ENCODE measurements at places on chromosomes 16 and 17.

DNA sequence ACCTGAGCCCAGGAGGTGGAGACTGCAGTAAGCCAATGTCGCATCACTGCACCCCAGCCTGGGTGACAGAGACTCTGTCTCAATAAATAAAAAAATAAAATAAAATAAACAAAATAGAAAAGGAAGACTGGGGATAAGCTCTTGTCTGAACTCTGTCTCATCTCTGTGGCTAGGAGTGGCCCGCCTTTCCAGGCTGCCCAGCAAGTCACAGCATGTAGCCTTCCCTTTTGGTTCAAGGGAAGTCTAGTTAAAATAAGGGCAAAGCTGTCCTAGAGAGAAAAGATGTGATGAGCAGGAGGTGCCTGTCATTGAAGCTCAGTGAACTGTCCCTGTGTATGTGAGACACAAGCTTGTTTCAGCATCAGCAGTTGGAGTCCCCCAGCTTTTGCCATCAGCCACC lies 2.7 kb upstream of the GFAP start:
- no peak for DNase-seq

DNA sequence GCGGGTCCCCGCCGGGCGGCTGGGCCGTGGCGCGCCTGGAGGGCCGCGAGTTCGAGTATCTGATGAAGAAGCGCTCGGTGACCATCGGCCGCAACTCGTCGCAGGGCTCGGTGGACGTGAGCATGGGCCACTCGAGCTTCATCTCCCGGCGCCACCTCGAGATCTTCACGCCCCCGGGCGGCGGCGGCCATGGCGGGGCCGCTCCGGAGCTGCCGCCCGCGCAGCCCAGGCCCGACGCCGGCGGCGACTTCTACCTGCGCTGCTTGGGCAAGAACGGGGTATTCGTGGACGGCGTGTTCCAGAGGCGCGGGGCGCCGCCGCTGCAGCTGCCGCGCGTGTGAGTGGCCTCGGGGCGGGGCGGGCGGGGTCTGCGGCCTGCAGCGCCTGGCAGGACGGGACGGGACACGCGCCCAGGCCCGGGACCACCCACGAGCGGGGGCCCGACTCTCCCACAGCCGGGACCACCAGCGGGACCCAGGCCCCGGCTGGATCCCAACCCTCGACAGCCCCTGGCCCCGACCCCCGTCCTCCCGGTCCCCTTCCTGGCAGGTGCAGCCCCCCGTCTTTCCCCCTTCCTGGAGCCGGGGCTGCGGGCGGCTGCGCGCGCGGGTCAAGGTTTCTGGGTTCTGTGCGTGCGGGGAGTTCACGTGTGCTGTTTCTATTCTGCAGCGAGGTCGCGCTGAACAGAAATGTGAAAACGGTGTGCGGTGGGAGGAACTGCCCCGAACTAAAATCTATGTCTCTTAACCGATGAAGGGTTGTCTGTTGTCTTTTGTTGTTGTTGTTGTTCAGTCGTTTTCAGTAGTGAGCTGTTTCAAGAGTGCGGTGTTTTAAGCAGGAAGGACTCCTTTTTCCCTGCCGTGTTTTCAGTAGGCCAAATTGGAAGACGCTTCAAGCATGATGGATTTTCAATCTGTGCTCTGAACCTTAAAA lies 705 bp downstream of the FOXK2 start:
- DNase-seq: no peak

- DNase-seq: no peak
Observed at GRCh38 chr16:23858542-23858941, 22.8 kb downstream of the PRKCB start.

- no peak for DNase-seq
Observed at GRCh38 chr17:42563543-42563942, 1.6 kb downstream of the COASY start.

GRCh38 chr16:4746991-4747574 lies 12.7 kb downstream of the DNAAF8 start:
- no peak for DNase-seq

DNA sequence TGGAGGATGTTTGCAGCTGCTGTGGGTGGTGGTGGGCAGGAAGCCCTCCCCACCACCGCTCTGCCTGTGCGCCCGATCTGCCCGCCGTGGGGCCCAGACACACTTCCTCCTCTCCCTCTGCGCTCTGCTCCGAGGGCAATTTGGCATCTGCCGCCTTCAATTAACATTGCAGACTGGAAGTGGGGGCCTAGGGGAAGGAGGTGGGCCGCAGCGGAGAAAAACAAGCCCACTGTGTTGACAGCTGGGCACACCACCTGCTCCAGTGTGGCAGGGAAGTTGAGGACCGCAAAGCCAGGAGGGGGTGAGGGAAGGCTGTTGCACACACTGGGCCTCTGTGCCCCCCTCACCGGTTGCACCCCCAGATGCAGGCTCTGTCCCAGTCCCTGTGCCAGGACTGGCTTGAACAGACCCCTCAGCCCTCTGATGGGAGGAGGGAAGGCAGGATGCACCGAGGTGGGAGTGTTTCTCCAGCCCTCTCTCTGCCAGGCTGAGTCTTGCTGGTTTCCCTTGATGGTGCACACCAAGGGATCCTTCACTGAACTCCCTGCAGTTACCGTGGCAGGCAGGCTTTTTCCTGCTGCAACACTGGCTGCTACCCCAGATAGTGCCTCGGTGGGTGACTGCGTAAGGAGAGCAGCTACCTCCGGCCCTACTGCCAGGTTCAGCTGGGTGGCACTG lies 72.8 kb upstream of the MED9 start:
- DNase-seq: peak; percentile 56

DNA sequence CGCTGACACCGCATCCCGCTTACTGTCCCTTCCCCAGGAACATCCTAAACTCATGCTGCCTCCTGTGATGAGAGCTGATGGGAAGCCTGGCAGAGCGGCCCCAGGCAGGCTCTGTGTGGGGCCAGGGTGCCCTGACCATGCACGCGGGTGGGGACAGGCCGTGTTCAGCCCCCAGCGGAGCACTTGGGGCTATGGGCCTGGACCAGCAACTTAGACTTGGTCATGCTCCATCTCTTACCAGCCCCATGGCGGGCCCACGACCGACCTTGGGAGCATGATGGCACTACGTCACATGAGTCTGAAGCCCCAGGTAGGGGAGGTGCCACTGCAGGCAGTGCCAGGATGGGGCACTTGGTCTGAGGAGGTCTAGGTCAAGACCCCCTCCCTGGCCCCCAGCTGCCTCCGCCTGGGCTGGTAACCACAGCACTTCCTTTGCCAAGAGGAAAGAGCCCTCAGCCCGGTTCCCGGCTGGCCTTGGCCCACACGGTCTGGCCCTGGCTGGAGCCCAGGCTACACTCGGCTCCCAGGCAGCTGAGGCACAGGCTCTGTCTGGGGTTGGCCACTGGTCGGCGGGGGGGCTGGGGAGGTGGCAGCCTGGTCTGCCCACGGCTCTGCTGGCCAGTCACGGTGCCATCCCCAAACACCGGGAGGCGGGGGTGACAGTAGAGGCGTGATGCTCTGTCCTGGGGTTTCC lies 25.7 kb downstream of the BAHCC1 start:
- no peak for DNase-seq

DNA sequence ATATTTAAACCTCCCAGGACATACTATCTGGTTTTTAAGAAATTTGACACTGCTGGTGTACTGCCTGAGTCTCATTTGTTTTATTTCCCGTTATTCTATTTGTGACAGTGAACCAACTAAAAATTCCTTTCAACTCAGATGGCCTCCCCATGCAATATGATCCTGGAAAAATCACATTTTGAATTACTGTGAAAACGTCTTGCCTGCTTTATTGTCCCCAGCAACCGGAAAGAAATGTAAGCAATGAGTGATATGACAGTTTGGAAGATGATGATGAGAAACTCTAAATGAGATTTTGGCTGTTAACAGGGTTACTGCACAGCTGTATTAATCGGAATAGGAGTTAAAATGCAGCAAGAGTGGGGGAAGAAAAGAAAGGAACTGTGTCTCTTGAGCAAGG lies 590.7 kb upstream of the CDH5 start:
- DNase-seq: no peak

GRCh38 chr17:43438626-43439025 lies 39.8 kb downstream of the ARL4D start:
- DNase-seq: no peak

- no peak for DNase-seq
Observed at GRCh38 chr17:63491977-63492618, 15.2 kb downstream of the ACE start.

DNA sequence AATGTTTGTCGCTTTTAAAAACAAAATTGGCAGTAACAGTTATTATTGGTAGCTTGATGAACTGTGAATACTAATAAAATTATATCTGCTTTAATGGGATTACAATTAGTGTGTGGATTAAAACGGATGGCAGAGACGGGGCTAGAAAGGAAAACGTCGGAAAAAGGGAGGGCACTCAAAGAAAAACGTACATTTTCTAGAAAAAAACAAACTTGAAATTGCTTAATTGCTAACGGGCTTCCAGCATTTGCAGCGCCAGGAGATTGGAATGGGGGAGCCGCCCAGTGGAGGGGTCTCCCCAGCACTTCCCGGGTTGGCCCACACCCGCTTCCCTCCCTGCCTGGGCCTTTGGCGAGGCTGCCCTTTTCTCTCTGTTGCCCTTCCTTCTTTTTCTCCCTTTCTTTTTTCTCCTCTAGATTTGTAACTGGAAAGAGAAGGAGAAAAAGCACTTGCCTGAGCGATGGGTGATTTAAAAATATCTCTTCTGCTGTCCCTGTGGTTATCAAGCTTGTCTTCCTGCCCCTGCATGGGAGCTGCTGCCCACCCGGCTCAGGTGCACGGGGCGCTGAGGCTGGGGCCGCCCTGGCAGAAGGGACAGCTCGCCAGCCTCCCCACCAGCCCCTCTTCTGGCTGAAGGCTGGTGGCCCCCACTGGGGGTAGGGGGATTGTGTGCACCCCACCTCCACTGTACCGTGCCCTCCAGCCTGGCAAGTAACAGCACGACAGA lies 5.9 kb downstream of the BAHCC1 start:
- DNase-seq: no peak

DNA sequence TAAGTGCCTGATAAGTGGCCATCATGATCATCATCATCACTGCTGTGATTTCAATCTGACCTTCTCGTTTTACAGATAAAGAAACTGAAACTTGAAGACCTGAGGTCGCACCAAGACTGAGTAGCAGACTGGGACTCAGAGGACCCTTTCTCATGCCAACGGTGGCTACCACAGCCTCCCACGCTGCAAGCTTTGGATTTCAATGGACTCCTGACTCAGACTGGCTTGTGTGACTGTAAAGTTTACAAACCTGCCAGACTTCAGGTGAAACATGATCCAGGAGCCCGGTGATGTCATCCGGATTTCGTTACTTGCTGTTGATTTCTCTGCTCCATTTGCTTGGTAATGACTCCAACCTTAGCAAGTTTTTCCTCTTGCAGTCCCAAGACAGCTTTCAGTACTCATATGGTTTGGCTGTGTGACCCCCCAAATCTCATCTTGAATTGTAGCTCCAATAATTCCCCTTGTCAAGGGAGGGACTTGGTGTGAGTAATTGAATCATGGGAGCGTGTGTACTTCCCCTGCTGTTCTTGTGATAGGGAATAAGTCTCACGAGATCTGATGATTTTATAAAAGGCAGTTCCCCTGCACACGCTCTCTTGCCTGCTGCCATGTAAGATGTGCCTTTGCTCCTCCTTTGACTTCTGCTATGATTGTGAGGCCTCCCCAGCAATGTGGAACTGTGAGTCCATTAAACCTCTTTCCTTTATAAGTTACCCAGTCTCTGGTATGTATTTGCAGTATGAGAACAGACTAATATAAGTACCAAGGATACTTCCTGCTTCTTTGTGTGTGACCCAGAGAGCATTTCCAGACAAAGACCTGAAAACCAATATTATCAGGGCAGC lies 26.7 kb upstream of the IRX6 start:
- no peak for DNase-seq

DNA sequence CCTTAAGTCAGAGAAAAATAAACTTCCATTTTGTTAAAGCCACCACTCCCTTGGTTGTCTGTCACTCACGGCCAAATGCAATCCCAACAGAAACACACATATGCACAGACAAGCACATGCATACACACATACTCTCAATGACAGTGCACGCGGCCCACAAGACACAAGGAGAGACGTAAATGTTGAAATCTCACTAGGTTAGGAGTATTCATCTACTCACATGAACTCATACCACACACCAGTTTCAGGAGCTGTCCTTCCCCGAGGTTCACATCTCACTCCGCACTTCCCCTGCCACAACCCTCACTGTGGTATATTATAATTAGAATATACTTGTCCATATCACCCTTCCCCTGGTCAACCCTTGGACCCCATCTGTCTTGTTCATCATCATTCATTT lies 30.5 kb upstream of the CRYBA1 start:
- no peak for DNase-seq

- DNase-seq: no peak
Observed at GRCh38 chr16:10388988-10389387, 3.1 kb downstream of the ATF7IP2 start.

- no peak for DNase-seq
Observed at GRCh38 chr17:59141860-59142259, 13.1 kb downstream of the SKA2 start.

GRCh38 chr17:50845240-50846147 lies 10.1 kb downstream of the WFIKKN2 start:
- DNase-seq: no peak

GRCh38 chr17:9456330-9456729 lies 119.3 kb downstream of the STX8 start:
- no peak for DNase-seq

DNA sequence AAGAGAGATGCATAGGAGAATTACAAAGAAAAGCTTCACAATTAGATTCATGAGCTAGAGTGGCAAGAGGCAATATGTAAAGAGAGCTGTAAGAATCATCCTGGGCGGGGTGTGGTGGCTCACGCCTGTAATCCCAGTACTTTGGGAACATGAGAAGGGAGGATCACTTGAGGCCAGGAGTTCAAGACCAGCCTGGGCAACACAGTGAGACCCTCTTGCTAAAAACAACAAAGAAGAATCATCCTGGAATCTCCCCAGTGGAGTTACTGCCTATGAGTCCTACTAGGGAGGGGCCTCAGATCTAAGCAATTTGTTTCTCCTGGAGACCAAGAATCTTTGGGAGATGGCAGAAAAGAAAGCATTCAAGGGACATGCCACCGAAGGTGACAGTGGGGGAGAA lies 119.1 kb downstream of the HIC1 start:
- no peak for DNase-seq

All from COR-L47 (cell line).